CMK (cell line): ENCODE measurements at places on chromosomes 4 and X.
A peak's percentile ranks its signal among the peaks of the same experiment; 100 is the strongest.

DNA sequence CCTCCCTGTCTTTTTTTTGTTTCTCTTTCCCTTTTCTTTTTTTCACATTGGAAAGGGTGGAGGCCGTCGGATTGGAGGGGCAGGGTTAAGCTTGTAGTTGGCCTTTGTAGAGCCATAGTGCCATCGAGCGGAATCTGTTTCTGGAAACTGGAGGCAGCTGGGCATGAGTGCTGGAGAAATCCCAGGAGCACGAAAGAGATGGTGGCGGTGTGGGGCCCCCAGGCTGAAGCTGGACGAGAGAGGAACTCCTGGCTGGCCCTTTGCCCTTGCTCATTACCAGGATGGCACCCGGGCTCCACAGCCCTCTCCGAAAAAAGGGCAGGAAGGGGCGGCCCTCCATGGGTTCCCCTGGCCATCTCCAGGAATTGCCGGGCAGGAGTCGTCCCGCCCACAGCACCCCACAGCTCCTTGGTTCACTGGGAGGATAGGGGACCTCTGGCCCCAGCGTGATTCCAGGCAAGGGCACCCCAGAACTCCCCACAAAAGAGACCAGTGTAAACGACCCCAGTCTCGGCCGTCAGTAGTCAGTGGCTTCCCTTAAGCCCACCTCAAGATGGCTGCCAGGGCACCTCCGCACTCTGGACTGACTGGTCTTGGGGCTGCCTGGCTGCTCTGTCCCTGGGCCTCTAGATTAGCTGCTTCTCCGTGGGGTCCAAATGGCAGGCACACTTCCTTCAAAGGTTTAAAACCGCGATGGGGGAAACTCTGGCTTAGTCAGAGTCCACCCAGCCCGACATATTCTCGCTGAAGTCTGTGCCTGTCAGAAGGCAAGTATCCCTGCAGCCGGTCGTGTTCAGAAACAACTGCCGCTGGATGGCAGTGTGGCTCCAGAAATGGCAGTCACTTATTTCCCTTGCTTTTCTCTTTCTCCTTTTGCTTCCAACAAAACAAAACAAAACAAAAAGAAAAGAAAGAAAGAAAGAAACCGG, 74.1 kb downstream of the NBDY start:
- DNase-seq = no peak

GRCh38 chr4:8414377-8414776, 26.1 kb downstream of the ACOX3 start:
- no peak for DNase-seq

DNA sequence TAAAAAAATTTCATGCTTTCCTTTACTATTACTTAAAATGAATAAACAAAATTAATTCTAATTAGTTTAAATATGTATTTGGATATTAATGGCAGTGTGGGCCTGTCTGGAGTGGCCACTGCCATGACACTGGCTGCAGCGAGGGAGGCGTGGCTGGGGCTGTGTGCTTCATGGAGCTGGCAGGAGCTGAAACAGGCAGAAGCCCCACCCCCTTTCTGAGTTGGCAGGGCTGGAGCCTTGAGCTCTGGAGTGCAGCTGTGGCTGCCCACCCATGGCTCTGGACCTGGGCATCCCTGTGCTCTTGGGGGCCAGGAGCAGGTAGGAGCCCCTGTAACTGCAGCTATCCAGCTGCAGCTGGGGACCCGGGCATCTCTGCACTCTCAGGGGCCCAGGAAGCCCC, 8.2 kb upstream of the HSD17B11 start:
- DNase-seq = no peak

DNA sequence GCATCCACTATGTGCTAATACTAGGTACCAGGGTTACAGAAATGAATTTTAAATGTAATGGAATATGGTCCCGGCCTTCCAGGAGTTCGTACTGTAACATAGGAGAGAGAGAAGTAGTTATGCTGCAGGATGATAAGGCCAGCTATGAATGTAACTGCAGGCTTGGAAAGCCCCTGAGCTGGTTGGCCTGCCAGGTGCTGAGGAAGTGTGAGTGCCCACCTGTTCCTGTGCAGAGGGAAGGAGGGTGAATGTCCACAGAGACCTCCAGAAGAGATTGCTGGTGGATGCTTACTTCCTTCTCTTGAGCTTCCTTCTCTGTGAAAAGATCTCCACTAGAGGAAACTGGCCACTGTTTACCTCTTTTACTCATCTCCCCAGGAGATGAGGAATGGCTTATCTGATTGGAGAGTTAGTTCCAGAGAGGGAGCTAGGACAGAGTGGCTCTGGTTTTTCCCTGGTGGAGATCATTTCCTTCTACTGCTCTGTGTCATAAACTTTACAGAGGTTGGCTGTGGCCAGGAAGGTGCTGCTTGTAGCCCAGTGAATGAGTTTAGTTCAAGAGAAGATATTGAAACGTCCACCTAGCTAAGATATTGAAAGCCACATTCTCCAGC, 114.0 kb upstream of the LNX1 start:
- no peak for DNase-seq

- no peak for DNase-seq
Measured at GRCh38 chrX:13661735-13662288, 8.9 kb downstream of the TCEANC start.

GRCh38 chrX:94216738-94217137, 542.7 kb downstream of the FAM133A start:
- DNase-seq = no peak

GRCh38 chr4:118086344-118086743, 52.1 kb downstream of the NDST3 start:
- no peak for DNase-seq

DNA sequence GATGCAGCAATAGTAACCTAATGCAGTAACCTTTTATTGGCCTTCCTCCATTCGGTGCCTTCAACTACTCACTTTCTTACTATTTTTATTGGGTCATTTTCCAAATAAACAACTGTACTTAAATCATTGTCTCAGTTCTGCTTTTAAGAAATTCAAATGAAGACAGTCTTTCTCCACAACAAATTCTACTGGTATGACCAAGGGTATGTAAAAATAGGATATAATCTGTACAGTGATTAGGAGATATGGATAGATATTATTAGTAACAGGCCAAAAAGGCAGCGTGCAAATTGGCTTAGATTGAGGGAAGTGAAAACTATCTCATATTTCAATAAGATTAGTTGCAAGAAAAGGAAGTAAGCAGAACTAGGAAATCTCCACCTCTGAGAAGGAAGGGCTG, 177.4 kb upstream of the PPP1R2C start:
- DNase-seq = no peak

DNA sequence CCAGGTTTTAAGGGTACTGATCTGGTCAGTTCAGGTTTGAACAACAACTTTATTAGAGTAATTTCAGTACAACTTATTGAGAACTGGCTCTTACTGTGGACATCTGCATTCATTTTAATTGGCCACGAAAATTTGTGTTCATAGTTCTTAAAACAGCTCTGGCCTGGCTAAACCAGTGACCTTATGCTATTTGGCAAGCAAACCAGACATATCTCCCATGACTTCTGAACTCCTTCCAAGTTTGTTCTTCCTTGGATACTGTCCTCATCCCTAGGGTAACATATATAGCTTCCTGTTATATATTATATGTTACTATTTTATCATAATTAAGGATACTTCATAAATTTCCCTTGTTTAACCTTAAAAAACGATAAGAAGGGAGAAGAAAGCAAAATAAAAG, 841.9 kb downstream of the TRAM1L1 start:
- DNase-seq = no peak

DNA sequence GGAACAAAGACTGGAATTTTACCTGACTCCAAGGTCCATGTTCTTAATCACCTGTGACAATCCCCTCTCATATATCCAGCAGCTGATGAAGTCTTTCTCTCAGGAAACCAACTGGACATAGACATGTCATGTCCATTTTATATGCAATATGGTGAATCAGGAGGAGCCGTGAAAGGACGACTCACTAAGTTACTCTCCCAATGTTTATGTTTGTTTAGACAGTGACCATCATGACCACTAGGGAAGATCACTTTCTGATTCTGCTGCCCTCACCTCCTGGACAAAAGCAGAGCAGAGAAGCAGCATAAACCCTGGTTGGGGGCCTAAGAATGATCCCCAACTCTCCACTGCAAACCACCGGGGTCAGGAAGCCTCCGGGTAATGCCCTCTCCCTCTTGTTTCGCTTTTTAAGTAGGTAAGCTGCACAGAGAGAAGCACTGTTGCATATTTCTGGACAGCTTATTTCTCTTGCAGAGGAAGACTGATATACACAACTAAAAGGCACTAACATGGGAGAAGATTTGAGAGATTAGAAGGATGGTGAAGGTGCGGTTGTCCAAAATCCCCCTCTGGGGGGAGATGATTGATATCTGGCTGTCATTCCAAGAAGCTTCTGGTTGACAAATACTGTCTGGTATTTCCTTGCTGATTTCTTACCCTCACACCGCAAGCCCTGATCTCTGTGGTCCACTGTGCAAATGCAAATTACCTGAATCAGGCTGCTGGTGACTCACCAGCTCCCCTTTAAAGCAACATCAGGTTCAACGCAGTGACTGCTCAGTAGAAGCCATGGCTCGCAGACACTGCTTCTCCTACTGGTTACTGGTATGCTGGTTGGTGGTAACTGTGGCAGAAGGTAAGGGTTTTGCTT, at the start of gene ODAPH:
ODAPH (plus strand) TSS at position 773 of the 871 bp plus-strand sequence; CDS start at position 790, 17 bp downstream.
- DNase-seq = no peak

GRCh38 chr4:40438384-40439026, 103.4 kb downstream of the CHRNA9 start:
- DNase-seq = no peak

DNA sequence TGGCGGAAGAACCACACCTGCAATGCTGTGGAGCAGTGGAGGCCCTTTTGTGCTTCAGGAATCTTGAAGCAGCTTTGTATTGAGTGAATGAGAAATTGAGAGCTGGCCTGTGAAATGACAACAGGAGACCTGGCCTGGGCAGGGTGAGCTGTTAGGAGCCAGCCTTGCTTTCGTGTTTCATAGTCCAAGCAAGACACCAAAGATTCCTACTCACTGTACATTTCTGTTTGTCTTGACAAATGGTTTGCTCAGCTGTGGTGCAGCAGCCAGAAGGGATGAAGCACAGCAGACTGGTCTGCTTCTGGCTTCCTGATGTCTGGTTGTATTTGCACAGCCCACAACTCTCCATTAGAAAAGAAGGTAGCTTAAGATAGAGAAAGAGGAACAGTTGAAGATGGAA, 96.5 kb downstream of the GATB start:
- DNase-seq = no peak

DNA sequence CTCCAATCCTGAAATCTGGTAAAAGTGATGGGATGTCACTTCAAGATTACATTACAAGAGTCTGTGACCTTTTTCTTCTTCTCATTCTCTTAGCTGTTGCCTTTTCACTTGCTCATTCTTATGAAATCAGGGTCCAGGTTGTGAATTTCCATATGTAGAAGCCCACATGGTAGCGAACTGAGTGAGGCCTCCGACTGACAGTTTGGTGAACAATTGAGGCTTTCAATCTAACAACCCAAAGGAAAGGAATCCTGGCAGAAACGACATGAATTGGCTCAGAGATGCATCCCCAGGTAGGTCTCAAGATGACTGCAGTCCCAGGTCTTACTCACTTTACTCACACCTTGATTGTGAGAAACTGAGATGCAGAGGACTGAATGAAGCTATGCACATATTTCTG, 203.4 kb upstream of the FAT4 start:
- no peak for DNase-seq

- no peak for DNase-seq
Measured at GRCh38 chr4:78691334-78691754, 84.8 kb upstream of the BMP2K start.

DNA sequence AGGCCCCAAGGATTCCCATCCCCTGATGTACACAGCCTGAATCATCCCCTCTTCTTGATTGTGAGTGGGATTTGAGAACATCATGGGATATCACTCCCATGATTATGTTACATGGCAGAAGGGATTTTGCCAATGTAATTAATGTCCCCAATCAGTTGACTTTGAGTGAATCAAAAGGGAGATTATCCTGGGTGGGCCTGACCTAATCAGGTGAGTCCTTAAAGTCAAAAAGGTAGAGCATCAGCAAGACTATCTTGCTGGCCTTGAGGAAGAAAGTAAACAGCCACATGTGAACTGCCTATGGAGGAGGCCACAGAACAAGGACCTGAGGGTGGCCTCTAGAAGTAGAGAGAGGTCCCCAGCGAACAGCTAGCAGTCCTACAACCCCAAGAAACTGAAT, 203.1 kb upstream of the ATP6AP2 start:
- no peak for DNase-seq

- DNase-seq = no peak
Measured at GRCh38 chr4:11409632-11410031, 19.1 kb downstream of the HS3ST1 start.

DNA sequence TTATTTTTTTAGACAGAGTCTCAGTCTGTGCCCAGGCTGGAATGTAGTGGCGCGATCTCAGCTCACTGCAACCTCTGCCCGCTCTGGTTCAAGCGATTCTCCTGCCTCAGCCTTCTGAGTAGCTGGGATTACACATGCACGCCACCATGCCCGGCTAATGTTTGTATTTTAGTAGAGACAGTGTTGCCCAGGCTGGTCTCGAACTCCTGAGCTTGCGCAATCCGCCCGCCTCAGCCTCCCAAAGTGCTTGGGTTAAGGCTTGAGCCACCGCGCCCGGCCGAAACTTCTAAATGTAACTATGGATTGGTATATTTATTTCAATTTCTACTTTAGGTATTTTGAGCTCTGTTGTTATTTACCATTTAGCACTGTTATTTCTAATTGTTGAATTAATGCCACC, 79.4 kb downstream of the FAM193A start:
- no peak for DNase-seq

GRCh38 chr4:96473246-96473645, 633.4 kb downstream of the PDHA2 start:
- DNase-seq = peak; percentile 4

DNA sequence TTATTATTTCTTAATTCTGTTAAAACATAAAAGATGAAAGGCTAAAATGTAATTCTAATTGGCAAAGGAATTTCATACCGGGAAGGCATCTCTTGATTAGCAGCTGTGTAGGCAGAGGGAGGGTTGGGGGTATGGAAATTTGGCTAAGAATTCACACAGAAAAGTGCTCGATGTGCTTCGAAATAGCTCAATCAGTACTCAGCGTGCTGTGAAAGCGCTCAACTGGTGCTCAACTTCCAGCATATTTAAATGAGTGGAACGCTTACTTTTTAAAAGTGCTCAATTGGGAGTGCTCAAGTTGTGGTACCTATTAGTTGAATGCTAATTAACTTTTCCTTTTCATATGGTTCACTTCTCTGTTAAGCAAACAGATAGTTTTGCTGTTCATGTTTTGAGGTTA, 695.9 kb upstream of the ATOH1 start:
- DNase-seq = no peak

DNA sequence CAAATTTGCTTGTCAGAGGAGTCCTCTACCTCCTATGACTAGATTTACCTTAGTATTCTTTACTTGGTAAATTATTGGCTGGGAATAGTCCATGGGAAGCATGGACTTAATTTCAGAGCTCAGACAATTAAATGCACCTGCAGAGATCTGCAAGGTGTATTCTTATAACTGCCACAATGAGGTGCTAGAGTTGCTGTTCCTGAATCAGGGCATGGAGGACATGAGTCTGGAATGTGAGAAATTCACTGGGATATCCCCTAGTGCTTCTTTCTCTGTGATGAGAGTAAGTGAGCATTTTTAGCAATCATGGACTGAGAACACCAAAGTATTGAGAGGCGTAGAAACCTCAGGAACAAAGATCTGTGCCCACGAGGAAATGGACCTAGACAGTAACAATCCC, 32.9 kb upstream of the GRID2 start:
- no peak for DNase-seq

- no peak for DNase-seq
Measured at GRCh38 chrX:97358941-97359340, 475.2 kb downstream of the RPA4 start.
